CD4-positive, alpha-beta T cell treated with Interleukin-15 for 1 hour (primary cell): ENCODE measurements at places on chromosomes 5 and 9.

- DNase-seq, result no peak
Measured at GRCh38 chr5:91794856-91795548, 411.9 kb upstream of the ARRDC3 start.

DNA sequence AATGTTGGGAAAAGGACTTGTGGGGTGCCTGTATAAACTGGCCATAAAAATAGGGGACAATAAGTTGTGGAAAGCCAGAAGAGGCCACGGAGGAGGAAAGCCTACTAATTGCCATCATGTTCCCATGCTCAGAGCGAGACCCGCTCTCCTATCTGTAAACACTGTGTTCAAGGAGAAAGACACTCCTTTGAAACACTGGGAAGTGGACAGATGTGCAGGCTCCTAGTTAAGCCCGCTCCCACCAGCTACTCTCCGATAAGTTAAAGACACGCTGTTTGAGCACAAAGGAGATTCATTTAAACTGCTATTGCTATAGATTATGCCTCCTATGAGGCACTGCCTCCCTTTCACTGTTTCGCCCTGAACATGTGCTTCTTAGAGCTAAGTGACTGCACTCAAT lies 9.3 kb downstream of the CRAT start:
- DNase-seq, result no peak

- DNase-seq, result no peak
Measured at GRCh38 chr9:6641961-6642360, 3.6 kb downstream of the GLDC start.

- DNase-seq, result no peak
Measured at GRCh38 chr9:133661846-133662540, 25.8 kb downstream of the DBH start.

DNA sequence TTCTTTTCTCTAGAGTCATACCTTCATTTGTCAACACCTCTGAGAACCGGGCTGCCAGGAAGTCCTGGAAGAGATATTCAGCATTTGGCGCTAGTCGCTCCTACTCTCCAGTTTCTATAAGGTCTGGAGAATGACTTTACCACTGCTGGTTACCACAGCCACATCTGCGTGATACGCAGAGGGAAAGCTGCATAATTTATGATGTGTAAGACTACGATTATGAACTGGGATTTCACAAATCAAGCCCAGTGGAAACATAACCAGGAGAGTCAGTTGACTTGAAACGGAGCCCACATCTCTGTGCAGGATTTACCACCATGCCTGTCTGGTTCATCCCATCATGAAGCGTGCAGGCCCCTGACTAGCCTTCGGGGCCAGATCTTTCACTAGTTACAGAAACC lies 72.6 kb downstream of the FGF1 start:
- DNase-seq, result no peak

- no peak for DNase-seq
Measured at GRCh38 chr9:136825295-136826187, 16.7 kb upstream of the AJM1 start.

- DNase-seq, result no peak
Measured at GRCh38 chr9:110951805-110952539, 86.3 kb downstream of the LPAR1 start.

- no peak for DNase-seq
Measured at GRCh38 chr5:167509076-167509475, 782.4 kb upstream of the WWC1 start.

GRCh38 chr5:54761213-54761701 lies 224.1 kb downstream of the ESM1 start:
- DNase-seq, result no peak

DNA sequence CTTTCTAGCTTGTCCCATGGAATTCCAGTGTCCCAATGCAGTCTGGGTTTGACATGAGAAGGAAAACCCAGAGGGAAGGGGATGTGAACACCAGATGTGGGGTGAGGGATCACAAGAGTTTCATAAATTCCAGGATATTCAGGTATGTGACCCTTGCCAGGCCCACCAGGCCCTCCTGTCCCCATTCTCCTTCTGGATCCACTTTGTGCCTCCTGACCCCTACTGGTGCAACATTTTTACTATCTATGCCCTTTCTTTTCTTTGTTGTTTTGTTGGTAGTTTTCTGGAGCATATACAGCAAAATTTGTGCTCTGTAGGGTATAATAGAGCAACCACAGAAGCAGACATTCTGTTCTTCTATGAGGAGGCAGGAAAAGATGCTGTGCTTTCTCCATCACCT lies 597.0 kb upstream of the GRAMD2B start:
- DNase-seq, result no peak

DNA sequence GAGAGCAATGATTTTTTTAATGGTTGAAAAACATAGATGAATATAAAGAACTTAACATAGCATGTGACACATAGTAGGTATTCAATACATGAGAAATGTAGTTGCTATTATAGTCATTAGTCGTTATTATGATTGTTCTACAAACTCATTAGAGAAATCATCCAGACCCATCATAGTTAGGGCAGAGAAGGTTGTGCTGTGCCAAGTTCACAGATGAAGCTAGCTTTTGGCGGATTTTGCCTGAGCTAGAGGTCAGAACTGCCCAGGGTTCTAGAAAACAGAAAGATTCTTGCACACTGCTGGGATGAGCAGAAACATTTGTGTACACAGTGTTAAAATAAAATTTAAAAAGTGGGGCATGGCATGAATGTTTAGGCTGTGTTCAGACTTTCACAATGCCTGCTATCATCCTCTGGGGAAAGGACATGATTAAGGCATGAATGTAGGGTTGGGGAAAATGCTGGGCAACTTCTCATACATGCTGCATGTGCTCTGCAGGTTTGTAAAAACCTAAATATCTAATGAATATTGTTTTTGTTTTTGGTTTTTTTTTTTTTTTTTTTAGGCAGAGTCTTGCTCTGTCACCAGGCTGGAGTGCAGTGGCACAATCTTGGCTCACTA lies 33.3 kb upstream of the RAD23B start:
- no peak for DNase-seq

- no peak for DNase-seq
Measured at GRCh38 chr9:92004045-92004392, 54.0 kb upstream of the ROR2 start.

- DNase-seq, result peak; percentile 57
Measured at GRCh38 chr9:112858625-112859147, 32.0 kb downstream of the SLC46A2 start.

DNA sequence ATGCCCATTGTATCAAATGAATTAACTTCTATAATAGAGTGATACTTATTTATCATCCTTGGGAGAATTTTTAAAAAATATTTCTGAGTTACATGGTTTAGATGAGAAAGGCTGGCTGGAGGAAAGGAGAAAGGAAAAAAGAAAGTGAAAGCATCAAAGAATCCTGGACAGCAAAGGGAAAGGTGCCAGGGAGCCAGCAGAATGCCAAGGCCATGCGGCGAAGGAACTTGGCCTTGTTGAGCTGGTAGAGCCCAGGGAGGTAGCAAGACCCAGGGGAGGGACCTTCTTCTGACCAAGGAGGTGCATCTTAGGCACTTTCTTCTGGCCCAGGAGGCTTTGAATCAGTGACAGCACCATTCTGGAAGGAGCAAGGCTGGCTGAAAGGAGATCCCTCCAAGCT lies 240.5 kb downstream of the ENC1 start:
- no peak for DNase-seq

DNA sequence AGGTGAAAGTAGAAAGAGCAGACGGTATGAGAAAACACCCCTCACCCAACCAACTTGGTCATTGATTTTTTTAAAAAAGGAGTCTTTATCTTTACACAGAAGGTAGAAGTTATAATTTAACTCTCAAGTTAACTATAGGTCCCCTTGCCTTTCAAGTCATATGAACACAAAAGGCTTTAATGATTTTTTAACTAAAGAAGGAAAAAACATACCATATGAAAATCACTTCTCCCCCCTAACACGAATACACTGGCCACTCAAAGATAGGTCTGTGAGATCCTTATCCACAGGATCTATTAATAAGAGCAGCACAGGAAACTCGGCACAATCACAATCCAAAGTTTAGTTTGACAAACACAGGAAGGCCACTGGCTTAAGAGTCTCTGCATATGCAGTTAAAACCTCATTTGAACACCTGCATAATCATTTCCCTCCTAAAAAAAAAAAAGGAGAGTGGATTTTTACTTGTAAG lies 138.0 kb downstream of the ENC1 start:
- no peak for DNase-seq

- no peak for DNase-seq
Measured at GRCh38 chr5:109601736-109602135, 88.0 kb upstream of the MAN2A1 start.

DNA sequence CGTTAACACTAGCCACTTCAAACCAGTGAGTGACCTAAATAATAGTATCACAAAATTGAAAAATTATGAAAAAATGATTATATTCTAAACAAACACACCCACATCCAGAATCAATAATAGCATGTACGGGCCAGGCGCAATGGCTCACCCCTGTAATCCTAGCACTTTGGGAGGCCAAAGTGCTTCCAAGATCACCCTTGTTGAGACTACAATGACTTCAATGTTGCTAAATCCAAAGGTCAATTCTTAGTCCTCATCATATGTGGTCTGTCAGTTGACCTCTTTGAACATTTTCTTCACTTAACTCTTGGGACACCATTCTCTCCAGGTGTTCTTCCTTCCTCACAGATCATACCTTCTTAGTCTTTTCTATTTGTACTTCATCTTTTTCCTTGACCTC lies 11.3 kb downstream of the RIOK2 start:
- no peak for DNase-seq

DNA sequence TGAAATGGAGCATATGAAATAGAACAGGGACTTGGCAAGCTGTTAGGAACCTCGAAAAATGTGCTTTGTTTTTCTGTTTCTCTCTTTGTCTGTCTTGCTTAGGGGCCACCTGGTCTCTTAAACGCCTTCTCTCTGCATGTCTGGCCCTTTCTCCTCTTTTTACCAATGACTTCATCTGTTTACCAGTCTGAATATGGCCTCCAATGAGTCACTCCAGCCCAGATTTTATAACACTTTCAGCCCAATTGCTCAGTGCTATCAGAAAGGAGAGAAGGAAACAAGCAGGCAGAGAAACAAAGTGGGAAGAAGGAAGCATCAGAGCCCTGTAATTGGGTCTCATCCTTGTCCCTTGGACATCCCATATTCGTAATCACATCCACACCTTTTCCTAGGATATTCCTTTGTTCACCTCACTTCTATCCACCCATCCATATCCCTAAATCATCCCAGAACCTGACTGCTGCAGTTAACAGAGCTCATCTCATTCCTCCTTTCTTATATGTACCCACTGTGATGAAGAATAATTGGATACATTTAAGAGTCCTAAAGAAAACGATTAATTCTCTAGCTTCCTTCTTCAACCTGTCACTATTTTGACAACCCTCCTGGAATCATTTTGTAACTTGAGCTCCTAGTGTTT lies 151.8 kb upstream of the GPR151 start:
- no peak for DNase-seq
